Osteoblast (primary cell): ENCODE measurements at places on chromosomes 3 and 15.

GRCh38 chr3:116969135-116969534 lies 259.6 kb downstream of the TUSC7 start:
- no peak for DNase-seq

GRCh38 chr15:23561914-23562313 lies 3.6 kb upstream of the MKRN3 start:
- no peak for DNase-seq

- DNase-seq = no peak
Measured at GRCh38 chr3:190619761-190620160, 105.9 kb downstream of the IL1RAP start.

DNA sequence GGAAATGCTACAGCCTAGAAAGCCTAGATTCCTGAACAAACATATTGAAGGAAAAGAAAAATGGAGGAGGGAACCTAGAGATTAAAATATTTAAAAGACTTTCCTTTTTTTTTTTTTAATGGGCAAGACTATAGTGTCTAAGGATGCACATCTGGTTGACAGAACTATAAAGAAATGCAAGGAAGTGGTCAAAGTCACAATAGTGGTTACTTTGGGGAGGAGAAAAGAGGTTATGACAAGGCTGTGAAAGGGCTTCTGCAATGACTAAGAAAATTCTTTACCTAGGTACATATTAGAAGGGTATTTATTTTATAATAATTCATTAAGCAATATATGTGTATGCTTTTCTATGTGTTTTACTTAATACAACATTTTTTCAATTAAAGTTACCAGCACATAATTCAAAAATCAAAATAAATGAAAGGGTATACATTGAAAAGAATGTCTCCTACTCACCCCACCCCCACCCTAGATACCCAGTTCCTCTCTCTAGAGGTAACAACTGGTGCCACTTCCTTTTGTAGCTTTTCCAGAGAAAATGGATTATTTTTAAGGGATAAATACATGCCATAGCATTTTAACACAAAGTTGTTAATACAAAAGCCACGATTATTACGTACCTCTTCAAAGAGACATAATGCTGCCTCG lies 70.1 kb downstream of the HERC1 start:
- DNase-seq = no peak

GRCh38 chr3:69409011-69409410 lies 23.1 kb upstream of the FRMD4B start:
- no peak for DNase-seq
